Heart left ventricle (tissue), 16 donors: ENCODE measurements at places on chromosomes 6 and 20. TPM values are rescaled to one million over a fixed set of nuclear protein-coding genes. Genes with fewer than 3 reads are reported as not detected.

Gene WFDC10B
- total RNA-seq, result not detected

Gene DEFB110
- total RNA-seq, result not detected

Gene CENPW
- total RNA-seq, result 1.3 TPM

Gene RNF217
- total RNA-seq, result 8.9 TPM

Gene TMC2
- not detected for total RNA-seq

Gene C20orf202
- 0.32 TPM for total RNA-seq

Gene BANF2
- total RNA-seq, result not detected

Gene KIF25
- total RNA-seq, result 0.11 TPM
